ENCODE measurements at places on chromosomes 11 and 22. TPM values are rescaled to one million over a fixed set of nuclear protein-coding genes. Genes with fewer than 3 reads are reported as not detected.

- no peak for DNase-seq
These were observed 52.5 kb downstream of the TRIM44 start for GRCh38 chr11:35714882-35715627.

- no peak for DNase-seq
These were observed 29.9 kb downstream of the EIF3F start for GRCh38 chr11:8017071-8017470.

DNA sequence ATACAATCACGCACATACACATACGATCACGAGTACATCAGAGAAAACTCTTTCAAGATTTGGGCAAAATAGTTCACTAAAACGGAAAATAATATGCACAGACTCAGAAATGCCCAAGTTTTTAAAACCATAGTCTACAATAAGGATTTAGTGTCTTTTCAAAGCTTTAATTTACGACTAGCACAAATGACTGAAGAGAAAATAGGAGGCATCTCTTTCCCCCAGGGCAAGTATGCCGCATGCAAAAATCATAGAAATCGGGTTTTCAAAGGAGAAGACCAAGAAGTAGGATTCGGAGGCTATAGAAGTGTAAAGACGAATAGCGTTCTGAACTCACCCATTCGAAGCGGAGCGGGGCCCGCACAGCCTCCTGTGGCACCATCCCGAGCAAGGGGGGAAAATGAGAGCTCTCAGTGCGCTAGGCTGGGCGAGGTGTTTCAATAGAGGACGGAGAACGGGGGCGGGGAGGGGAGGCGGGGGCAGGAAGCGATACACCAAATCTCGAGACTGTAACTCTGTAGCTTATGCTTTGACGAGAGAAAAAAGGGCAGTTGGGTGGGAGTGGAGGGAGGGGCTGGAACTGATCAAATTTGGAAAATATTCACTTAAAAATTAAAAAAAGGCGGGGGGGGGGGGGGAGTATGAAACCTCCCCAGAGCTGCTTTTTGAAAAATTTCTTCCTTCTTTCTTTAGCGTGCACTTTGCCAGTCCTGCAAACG lies 15.8 kb downstream of the BLID start:
- peak; percentile 77 for DNase-seq

- DNase-seq = no peak
These were observed 116.0 kb downstream of the CSTPP1 start for GRCh38 chr11:47052576-47052975.

- DNase-seq = no peak
These were observed 16.1 kb downstream of the MICAL2 start for GRCh38 chr11:12126344-12127019.

GRCh38 chr22:46791201-46791731 lies 28.8 kb downstream of the TBC1D22A start:
- DNase-seq = no peak

TRIM29 gene
- total RNA-seq = 206 TPM

Measured in skin of body (tissue), 3 donors.